Fibroblast of skin of left biceps (primary cell): ENCODE measurements at places on chromosomes 2 and 18.

GRCh38 chr2:1634681-1635341 is 109.5 kb downstream of the PXDN start:
- no peak for DNase-seq

DNA sequence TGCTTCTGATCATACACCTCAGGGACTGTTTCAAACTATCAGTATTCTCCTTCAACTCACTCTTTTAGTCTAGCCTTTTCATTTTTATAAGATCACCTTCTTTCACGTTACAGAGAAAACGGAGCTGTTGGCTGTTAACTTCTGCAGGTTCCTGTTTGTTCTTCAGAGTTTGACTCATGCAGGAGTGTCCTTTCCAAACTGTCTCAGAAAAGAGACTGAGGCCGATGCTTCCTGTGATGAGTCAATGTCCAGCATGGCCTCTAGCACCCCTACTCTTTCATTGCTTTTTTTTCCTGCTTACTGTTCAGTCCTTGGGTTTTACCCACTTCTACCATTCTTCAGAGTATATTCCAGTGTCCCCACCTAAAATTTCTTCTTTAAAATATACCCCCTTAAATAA is 240.8 kb upstream of the RGPD4 start:
- DNase-seq = no peak

GRCh38 chr2:70261501-70261900 is 3.6 kb downstream of the PCYOX1 start:
- no peak for DNase-seq

DNA sequence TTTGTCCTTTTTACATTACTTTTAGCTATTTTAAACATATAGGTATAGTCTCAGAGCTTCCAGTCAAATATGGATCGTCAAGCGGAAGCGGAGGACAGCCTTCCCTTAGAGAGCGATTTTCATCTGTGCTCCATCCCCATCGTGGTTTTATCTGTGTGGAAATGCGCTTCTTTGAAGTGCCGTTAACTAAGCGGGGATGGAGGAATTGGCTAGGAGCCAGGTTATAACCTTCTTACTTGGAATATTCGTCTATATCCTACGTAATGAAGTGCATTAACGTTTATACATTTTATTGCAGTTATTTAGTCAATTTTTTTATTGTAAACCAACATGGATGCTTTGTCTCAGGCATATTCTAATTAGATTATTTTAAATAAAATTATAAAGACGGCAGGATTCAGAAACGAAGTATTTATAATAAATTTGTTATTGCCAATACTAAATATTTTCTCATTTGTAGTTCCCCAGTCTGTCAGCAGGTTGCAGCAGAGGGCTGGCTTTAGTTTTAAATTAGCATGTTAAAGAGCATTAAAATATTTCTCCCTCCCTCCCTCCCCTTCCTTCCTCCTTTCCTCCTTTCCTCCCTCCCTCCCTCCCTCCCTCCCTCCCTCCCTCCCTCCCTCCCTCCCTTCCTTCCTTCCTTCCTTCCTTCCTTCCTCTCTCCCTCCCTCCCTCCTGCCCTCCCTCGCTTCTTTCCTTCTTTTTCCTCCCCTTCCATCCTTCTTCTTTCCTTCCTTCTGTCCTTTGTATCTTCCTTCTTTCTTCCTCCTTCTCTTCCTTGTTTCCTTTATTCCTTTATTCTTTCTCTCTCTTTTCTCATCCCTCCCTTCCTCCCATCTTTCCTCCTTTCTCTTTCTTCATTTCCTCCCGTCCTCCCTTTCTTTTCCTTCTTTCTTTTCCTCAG is 80.6 kb upstream of the DOCK10 start:
- DNase-seq = no peak

DNA sequence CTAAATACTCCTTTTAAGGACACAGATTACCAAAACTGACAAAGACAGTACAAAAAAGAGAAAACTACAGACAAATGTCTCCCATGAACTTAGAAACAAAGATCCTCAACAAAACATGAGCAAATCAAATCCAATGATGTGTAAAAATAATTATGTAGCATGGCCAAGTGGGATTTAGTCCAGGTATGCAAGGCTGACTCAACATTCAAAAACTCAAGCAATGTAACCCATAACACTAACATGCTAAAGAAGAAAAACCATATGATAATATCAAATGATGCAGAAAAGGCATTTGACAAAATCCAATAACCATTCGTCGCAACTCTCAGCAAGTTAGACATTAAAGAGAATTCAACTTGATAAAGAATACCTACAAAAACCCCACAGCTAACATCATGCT is 239.0 kb upstream of the KLHL29 start:
- DNase-seq = no peak

GRCh38 chr2:100407073-100407472 is 10.4 kb downstream of the CHST10 start:
- no peak for DNase-seq

GRCh38 chr18:40019797-40020392 is 1935.1 kb upstream of the PIK3C3 start:
- no peak for DNase-seq

DNA sequence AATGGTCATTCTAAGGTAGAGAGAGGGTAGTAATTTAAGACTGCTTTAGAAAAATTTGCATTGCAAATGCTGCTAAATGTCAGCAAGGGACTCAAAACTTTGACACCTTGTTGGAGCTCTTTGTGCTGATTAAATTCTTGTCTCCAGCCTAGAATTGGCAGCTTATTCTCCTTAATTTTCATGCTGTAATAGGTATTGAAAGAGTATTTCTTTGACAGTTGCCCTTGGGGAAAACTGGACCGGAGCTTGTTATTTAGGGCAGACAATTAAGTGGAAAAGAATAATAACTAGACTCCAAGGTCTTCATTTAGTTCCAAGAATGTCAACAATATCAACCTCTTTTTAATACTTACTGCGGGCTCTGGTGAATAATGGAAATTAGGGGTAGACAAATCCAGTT is 264.0 kb downstream of the TPGS2 start:
- DNase-seq = no peak

GRCh38 chr2:178119179-178119922 is 7.1 kb downstream of the RBM45 start:
- no peak for DNase-seq

GRCh38 chr2:136962105-136962725 is 196.9 kb downstream of the THSD7B start:
- DNase-seq = no peak

GRCh38 chr2:162261032-162261945 is 18.0 kb upstream of the FAP start:
- no peak for DNase-seq

DNA sequence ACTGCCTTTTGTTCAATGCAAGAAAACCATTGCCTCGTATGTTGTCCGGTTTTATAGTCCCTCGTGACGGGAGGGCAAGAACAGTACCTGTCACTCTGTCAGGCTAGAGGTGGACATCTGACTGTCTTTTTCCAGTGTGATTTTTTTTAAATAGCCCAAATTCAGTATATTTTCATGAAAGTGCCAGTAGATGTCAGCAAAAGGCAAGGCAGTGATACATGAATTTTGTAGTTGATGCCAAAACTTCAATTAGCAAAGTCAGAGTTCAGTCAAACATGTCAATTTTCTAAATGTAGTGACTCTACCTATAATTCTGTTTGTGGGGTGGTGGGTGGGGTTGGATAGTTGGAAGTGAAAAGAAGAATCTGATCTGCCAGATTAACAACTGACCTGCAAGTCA is 296.0 kb upstream of the MC4R start:
- no peak for DNase-seq

GRCh38 chr2:55879976-55880375 is 43.6 kb downstream of the EFEMP1 start:
- DNase-seq = no peak

- DNase-seq = peak; percentile 58
Observed at GRCh38 chr18:3665780-3666525, 216.0 kb downstream of the TGIF1 start.

DNA sequence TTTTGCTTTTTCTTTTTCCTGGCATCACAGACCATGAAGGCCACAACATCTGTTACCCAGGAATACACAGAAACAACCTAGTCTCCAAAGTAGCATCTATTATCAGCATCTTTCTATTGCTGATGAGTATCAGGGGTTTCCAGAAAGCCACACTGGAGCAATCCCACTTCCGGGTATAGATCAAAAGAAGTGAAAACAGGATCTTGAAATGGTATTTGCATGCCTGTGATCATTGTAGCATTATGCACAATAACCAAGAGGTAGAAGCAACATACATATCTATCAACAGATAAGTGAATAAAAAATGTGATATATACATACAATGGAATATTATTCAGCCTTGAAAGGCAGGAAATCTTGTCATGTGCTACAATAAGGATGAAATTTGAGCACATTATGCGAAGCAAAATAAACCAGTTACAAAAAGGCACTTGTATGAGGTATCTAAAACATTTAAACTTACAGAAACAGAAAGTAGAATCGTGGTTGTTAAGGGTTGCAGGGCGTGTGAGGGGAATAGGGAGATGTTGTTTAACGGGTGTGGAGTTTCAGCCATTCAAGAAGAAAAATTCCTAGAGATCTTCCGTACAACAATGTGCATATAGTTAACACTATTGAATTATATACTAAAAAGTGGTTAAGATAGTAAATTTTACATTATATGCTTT is 115.1 kb downstream of the KCNE4 start:
- DNase-seq = no peak

- no peak for DNase-seq
Observed at GRCh38 chr2:163859951-163860350, 124.1 kb upstream of the FIGN start.

GRCh38 chr2:5140347-5140746 is 551.8 kb upstream of the SOX11 start:
- peak; percentile 46 for DNase-seq
